Skin of body (tissue), 3 donors: ENCODE measurements at places on chromosomes 13 and 19. TPM values are rescaled to one million over a fixed set of nuclear protein-coding genes. Genes with fewer than 3 reads are reported as not detected.

Gene CACNA1A
- total RNA-seq, result 1.5 TPM

Gene LGALS7
- total RNA-seq, result 102 TPM

Gene HS6ST3
- total RNA-seq, result 1.7 TPM

- no peak for DNase-seq
These were observed 708.6 kb upstream of the KLHL1 start for GRCh38 chr13:70816853-70817252.

GRCh38 chr19:44662691-44663385, 8.4 kb upstream of the CEACAM19 start:
- DNase-seq, result no peak

DNA sequence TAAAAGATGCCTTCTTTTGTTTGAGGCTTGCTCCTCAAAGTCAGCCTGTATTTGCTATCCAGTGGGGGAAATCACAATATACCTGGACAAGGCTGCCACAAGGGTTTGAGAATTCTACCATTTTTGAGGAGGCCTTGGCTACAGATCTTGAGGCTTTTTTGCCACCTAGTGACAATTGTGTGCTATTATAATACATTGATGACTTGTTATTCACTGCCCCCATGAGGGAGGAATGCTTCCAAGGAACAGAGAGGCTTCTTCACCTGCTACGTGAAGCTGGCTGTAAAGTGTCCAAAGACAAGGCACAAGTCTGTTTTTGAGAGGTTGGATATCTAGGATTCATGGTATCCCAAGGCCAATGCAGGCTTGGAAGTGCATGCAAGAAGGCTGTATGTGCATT, 72.5 kb downstream of the ZNF708 start:
- no peak for DNase-seq

DNA sequence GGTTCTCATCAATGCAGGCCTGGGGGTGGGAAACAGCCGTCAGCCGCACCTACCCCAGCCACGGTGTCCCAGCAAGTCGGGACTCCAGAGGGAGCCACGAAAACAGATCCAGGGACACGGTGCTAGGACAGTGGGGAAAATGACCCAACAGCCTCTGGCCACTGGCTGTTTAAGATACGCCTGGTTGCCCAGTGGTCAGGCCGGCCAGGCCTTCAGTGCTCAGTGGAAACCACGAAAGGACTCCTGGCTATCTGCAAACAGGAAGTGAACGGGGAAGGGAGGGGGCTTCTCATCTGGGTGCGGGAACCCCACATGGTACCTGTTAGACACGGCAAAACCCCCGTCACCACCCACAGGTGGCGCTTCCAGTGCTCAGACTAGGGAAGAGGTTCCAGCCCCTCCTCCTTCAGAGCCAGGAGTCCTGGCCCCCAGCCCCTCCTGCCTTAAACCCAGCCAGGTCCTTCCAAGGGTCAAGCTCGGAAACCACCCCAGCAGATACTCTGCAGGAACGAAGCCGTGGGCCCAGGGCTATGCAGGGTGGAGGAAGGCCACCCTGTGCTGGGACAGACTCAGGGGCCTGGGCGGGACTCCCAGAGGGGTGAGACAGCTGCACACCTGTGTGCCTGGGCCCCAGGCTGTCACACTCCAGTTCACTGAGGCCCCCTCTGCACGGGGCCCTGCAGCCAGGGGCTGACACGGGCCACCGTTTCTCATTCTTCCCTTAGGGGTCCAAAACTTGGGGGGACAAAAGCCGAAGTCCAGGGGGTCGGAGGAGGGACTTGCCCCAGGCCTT, 4.5 kb downstream of the PPP1R12C start:
- no peak for DNase-seq

- no peak for DNase-seq
These were observed 268.2 kb upstream of the MAB21L1 start for GRCh38 chr13:35744566-35745178.

DNA sequence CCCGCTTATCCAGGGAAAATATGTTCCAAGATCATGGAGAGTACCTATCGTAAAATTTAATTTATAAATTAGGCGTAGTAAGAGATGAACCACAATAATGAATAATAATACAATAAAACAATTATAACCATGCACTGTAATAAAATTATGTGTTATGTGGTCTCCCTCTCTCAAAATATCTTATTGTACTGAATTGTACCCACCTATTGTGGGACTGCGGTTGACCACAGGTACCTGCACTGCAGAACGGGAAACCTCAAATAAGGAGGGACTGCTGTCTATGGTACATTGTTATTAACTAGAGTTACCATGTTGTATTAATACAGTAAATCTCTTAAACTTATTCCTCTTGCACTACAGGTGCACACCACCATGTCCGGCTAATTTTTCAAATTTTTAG, 5.3 kb upstream of the KLK12 start:
- DNase-seq, result no peak

DNA sequence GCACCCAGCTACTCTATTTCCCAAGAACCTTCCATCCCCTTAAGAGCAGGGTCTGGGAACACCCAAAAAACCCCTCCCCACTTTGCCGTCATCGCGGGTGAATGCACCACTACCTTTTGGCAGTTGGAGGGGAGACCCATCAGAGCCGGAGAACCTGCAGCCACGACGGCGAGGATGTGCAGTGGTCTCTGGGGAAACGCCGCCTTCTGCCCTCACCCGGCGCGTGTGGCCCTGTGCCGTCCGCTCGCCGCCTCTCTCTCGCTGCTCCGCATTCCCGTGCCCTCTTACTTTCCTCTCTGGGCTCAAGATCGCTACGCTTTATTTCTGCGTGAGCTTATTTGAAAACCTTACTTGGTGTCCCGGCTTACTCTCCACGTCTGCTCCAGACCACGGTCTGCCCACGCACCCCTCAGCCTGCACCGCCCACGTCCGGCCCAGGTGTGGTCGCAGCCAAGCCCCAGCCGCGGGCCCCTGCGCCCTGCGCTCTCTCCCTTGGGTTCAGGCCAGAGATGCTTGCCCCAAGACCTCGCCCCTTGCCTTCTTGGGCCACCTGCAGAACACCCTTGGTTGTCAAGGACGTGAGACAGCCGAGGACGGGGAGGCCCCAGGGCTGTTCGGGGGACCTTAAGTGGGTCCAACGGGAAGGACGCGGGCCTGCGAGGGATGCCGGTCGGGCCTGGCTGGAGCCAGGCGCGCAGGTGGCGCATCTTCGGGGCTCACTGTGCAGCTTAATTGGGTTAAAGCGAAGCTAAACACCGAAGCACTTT, 2.0 kb upstream of the MAB21L1 start:
- DNase-seq, result no peak

DNA sequence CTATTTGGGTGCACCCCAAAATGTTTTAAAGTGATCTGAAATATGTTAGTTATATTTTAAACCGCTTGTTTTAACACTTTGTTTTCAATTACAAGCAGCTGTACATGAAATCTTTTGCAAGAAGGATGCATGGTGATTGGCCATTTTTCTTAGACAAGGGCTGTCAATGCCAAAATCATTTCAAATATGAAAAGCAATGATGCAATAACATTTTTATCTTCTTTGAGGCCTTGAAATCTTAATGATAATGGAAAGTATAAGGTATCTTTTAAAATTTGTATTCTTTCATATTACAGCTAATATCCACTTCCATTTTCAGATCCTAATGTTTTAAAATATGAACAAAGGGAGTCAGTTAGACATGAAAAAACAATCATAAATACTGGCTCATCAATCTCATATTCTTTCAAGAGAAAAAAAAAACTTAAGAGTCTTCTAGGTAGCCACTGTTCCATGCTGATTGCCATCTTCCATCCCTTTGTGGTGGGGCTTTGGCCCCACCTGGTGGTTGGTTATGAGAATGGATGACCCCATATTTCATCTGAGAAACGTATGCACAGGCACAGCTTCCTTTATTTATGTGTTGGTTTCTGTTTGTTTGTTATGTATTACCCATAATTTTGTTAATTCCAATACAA, 330.3 kb upstream of the MIR17HG start:
- DNase-seq, result no peak

DNA sequence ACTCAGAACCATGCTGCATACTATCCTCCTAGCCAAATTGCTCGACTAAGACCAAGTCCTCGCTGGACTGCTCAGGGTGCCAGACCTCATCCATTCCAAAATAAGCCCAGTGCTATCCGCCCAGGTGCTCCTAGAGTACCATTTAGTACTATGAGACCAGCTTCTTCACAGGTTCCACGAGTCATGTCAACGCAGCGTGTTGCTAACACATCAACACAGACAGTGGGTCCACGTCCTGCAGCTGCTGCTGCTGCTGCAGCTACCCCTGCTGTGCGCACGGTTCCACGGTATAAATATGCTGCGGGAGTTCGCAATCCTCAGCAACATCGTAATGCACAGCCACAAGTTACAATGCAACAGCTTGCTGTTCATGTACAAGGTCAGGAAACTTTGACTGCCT, 1.5 kb downstream of the PABPC3 start:
- no peak for DNase-seq

DNA sequence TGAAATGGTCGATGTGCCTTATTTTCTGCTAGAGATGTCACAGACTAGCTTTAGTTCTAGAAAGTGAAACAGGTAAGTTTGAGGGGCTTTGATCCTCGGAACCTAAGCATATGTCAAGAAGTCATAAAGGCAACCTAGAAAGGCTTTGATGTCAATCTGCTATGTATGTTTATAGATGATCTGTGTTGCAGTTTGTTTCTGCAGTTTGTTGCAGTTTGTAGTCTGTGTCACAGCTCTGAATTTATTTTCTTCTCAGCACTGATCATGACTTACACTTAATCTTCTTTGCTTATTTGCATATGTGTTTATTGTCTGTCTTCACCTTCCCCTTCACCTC, 5.9 kb downstream of the LSM14A start:
- DNase-seq, result no peak

- DNase-seq, result no peak
These were observed 4.5 kb downstream of the LDLR start for GRCh38 chr19:11093689-11094238.

- no peak for DNase-seq
These were observed 25.9 kb downstream of the RASL11A start for GRCh38 chr13:27296496-27296895.

DNA sequence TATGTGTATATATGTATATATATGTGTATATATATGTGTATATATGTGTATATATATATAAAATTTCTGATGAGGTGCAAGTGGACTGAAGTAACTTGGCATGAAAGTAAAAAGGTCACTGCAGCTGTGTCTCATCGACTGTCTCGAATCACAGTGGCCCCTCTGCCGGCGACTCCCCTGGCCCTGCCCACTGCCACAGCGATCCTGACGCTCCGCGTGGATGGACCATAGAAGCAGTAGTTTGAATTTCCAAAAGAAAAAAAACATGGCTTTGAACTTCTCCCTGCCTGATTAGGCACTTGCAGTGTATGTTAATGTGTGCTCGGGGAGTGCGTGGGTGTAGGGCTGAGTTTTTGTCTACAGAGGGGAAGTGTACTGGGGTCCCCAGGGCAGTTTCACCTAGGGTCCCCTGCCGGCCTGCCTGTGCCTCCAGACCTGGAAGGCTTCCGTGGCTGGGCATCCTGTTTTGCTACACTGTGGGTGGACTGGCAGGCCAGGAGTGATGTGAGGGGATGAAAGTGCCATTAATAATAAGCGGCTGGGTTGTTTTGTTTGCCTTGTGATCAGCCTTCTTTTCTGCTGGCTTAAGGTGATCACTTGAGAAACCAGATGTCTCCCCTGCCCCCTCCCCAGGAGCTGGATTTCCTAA, 10.8 kb downstream of the ZIC5 start:
- DNase-seq, result no peak

GRCh38 chr13:25218019-25218418, 45.9 kb upstream of the AMER2 start:
- no peak for DNase-seq
